ENCODE measurements at places on chromosomes 1 and 21. TPM values are rescaled to one million over a fixed set of nuclear protein-coding genes. Genes with fewer than 3 reads are reported as not detected.

FCRL1 gene
- 0.25 TPM for total RNA-seq

- no peak overlapping the region for H3K4me3 ChIP-seq
- no peak overlapping the region for H3K27ac ChIP-seq
- DNase-seq, result no peak
- H3K4me1 ChIP-seq, result no peaks in the 10 kb centered on the region
- H3K27me3 ChIP-seq, result peaks cover 6% of the 10 kb centered on the region
These were observed 82.3 kb downstream of the FCRL5 start for GRCh38 chr1:157469752-157470675.

DNA sequence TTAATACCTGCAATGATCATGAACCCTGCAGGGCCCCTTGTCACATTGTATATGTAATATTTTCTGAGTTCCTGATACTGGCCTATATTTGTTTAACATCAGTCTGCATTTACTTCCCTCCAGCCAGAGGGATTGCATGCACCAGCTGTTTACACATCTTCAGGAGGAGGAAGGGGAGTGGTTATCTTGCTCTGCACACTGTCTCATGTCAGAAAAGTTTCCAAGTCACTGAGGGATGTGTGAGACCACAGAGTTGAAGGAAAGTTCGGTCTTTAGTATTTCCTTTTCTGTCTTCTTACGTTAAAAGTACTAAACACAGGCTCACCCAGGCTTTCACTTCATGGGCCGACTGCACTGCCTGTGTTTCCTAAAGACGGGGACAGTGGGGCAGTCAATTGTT lies 574.1 kb downstream of the LMO4 start:
- H3K4me1 ChIP-seq, result no peaks in the 10 kb centered on the region
- no peak for DNase-seq
- no peak overlapping the region for H3K4me3 ChIP-seq
- no peak overlapping the region for H3K27ac ChIP-seq
- H3K27me3 ChIP-seq, result peaks cover 6% of the 10 kb centered on the region
- no peaks in the 10 kb centered on the region for H3K36me3 ChIP-seq

- peaks cover 5% of the 10 kb centered on the region for H3K36me3 ChIP-seq
- DNase-seq, result no peak
- no peak overlapping the region for H3K4me3 ChIP-seq
- no peak overlapping the region for H3K27ac ChIP-seq
- peaks cover 20% of the 10 kb centered on the region for H3K4me1 ChIP-seq
These were observed 21.5 kb downstream of the RPL5 start for GRCh38 chr1:92853299-92853698.

DNA sequence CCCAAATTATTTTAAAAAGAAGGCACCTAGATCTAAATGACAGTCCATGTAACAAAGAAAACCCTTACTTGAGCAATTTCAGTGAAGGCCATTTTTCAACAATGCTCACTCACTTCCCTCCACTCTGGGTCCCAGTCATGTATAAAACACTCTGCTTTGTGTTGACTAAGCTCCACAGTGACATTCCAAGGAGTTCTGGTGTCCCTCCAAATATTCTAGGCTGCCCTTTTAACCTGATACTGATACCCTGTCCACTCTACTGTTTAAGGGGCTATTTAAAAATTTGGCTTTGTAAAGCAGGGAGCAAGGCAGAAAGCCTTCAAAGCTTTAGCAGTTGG lies 73.6 kb downstream of the GNG12 start:
- H3K27ac ChIP-seq, result no peak overlapping the region
- peaks cover 2% of the 10 kb centered on the region for H3K4me1 ChIP-seq
- H3K4me3 ChIP-seq, result no peak overlapping the region

SLC9C2 gene
- total RNA-seq, result not detected

S100A2 gene
- total RNA-seq, result 1.7 TPM

All from activated T-cell treated with anti-CD3 and anti-CD28 coated beads, Interleukin-2, amount 50 U/mL, for 72 hours (primary cell).